Right lung (tissue), 10 donors: ENCODE measurements at places on chromosomes 16 and 17. TPM values are rescaled to one million over a fixed set of nuclear protein-coding genes. Genes with fewer than 3 reads are reported as not detected.

ARL4D gene
- 7.7 TPM for polyA plus RNA-seq

FA2H gene
- polyA plus RNA-seq: 3.4 TPM

KRT28 gene
- polyA plus RNA-seq: not detected

ABHD15 gene
- 3.4 TPM for polyA plus RNA-seq

PTGES3L gene
- 5.2 TPM for polyA plus RNA-seq

GRCh38 chr16:11784038-11784369 is 13.1 kb downstream of the ZC3H7A start:
- no peak for DNase-seq

GRCh38 chr17:40326014-40326831 is 17.2 kb downstream of the RARA start:
- DNase-seq: no peak

DNA sequence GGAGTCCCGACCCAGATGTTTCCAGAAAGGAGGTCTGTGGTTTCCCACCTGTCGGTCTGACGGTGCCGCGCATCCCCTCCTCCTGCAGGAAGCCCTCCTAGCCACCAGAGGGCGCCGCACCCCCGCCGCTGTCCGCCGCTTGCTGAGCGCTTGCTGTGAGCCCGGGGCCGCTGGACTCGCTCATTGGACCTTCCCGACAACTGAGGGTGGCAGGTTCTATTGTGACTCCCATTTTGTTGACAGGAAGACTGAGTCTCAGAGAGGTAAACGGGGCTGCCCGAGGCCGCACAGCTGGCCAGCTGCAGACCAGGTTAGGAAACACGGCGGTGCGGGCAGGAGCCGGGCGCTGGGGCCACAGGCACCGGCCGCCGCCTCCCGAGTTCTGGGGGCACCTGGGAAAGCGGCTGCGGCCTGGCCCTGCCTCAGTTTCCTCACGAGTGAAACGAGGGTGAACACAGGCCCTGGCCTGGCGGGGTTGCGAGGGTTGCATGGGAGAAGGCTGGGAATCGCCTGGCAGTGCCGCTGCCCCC is 191.1 kb upstream of the CIBAR2 start:
- DNase-seq: no peak

DNA sequence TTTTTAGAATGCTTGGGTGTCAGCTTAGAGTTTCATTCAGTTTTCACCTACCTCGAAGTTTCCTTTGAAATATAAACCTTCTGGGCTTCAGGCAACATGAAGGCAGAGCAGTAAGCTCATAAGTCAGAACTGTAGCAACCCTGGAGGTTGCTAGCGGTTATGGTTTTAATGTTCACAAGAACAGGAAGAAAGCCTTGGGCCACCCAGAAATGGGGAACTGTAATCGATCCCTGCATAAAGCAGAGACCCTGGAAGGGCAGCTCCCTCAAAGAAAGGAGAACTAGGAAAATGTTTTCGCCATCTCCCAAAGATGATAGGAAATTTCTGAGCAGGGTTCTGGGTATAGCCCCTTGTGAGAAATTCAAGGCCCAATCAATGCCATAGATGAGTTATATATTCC is 47.8 kb upstream of the RASL10B start:
- DNase-seq: no peak

- DNase-seq: no peak
Observed at GRCh38 chr16:55495616-55496289, 13.1 kb upstream of the LPCAT2 start.

DNA sequence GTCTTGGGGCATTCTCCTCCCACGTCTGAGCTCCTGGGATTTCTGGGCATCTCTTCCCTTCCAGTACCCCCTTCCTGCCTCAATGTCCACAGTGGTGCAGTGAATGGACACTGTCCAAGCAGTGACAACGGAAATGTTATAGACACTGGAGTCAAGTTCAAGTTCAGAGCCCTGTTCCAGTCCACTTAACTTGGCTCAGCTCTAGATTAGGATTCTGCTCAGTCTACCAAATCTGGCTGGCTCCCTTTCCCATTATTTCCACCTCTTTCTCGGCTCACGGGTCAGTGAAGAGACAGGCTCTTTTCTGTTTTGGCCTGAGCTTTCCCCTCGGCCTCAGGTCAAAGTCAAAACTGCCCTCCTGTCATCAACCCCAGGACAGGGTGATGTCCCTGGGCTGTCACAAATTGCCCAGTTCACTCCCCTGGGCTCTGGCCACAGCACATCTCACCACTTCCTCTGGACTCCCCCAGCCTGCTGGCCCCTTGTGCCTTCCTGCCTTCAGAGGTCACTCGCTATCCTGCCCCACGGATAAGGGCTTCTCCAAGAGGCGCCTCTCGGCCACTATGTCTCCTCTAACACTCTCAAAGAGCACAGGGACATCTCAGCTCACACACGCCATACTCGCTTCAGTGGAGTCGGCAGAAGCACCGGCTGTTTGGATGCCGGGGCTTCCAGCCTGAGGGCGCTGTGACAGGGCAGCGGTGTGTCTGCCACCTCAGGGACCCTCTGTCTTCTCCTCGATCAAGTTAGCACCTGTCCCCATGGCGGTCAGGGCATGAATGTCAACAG is 17.7 kb upstream of the MRPL38 start:
- DNase-seq: no peak

DNA sequence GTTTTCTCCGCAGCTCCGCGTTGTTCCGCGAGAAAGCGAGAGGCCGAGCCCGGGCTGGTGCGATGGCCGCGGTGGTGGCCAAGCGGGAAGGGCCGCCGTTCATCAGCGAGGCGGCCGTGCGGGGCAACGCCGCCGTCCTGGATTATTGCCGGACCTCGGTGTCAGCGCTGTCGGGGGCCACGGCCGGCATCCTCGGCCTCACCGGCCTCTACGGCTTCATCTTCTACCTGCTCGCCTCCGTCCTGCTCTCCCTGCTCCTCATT is 404 bp downstream of the EMC6 start:
- DNase-seq: no peak

GRCh38 chr16:12646490-12647274 is 157.0 kb downstream of the CPPED1 start:
- no peak for DNase-seq

DNA sequence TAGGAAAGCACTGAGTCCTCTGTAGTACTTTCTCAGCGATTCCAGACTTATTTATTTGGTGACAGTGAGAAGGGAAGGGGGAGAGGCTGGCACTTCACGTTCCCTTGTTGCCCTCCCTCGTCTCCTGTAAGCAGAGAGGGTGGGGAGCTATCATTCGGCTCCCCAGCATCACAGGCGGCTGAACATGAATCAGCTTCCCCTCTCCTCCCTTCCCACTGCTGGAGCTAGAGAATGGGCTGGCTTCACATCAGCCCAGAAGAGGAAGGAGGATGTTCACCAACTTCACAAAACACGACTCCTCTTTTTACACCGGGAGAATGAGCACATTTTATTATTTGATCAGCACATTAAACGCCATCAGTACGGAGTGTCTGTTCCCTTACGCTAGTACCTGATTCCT is 6.7 kb upstream of the CMIP start:
- no peak for DNase-seq

- DNase-seq: no peak
Observed at GRCh38 chr17:45907750-45908395, 13.5 kb downstream of the MAPT start.

GRCh38 chr16:12587646-12588277 is 215.9 kb downstream of the CPPED1 start:
- DNase-seq: no peak

GRCh38 chr17:8835631-8836364 is 31.7 kb downstream of the PIK3R6 start:
- DNase-seq: no peak
